H54 (cell line): ENCODE measurements at places on chromosomes 16 and 17.
A peak's percentile ranks its signal among the peaks of the same experiment; 100 is the strongest.

GRCh38 chr16:85936816-85937215, 37.9 kb downstream of the IRF8 start:
- no peak for DNase-seq

GRCh38 chr16:58160855-58161254, 31.7 kb upstream of the CFAP20 start:
- DNase-seq: no peak

- DNase-seq: no peak
Measured at GRCh38 chr16:49009204-49009603, 272.4 kb downstream of the CBLN1 start.

DNA sequence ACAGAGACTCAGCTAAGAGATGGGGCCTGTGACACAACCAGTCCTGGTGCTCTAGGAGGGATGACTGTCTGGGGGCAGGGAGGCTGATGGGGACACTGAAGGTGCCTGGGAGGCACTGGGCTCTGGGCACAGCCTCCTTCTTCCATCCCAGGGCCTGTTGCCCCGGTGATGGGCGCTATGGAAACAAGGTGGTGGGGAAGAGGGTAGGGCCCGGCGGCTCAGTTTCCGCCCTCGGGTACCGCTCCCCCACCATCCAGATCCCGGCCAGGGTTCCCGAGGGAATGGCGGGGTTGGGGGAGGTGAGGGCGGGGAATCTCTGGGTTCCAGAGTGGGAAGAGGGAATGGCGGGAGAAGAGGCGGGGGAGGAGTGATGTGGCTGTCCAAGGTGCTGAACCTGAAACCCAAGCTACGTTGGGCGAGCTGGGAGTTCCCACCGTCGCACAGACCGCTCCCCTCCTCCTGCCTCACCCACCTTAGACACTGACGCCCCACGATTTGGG, 981 bp downstream of the KCNH4 start:
- no peak for DNase-seq

DNA sequence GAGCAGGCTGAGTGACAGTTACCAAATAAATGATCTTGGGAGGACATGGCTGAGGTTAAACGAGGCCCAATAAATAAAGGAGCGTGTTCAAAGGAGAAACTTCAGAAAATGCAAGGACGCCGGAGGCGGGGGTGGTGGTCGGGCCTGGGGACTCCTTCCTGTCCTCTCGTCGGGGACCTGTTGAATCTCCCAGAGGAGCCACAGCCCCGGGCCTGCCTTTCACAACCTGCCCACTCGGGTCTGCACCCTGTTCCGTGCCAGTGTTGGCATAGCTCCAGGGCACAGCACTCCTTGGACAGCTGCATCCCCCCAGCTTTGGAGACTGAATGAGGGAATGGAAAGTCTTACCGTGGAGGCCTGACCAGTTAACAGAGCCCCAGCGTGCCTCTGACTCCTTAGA, 8.1 kb upstream of the TBX4 start:
- DNase-seq: no peak

GRCh38 chr17:82213251-82214011, 789 bp upstream of the CCDC57 start:
- DNase-seq: peak; percentile 86

DNA sequence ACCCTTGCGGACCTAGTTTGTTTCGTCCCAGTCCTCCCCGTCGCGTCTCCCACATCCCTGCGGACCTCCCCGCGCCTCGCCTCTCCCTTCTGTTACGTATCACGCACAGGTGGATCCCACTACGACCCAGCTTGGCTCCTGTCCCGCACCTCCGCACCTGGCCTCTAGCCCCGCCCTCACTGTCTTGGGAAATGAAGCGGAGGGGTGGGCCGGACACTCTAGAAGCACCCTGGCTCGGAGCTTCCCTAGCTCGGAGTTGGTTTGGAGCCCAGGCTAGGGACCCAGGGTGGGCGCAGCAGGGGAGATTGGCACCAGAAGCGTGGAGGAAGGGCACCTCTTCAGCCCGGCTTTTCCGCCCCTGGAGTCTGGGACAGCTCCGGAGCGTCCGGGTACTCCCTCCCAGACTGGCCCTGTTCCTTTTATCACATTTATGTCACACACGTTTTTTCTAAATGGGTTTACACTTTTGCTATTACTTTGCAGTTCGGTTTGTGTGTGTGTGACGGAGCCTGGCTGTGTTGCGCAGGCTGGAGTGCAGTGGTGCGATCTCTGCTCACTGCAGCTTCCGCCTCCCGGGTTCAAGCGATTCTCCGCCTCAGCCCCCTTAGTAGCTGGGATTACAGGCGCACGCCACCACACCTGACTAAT, 1.4 kb upstream of the CEMP1 start:
- DNase-seq: no peak

- DNase-seq: no peak
Measured at GRCh38 chr16:19817122-19817521, 67.5 kb downstream of the GPRC5B start.

GRCh38 chr16:10668322-10669045, 26.2 kb downstream of the TEKT5 start:
- peak; percentile 35 for DNase-seq

DNA sequence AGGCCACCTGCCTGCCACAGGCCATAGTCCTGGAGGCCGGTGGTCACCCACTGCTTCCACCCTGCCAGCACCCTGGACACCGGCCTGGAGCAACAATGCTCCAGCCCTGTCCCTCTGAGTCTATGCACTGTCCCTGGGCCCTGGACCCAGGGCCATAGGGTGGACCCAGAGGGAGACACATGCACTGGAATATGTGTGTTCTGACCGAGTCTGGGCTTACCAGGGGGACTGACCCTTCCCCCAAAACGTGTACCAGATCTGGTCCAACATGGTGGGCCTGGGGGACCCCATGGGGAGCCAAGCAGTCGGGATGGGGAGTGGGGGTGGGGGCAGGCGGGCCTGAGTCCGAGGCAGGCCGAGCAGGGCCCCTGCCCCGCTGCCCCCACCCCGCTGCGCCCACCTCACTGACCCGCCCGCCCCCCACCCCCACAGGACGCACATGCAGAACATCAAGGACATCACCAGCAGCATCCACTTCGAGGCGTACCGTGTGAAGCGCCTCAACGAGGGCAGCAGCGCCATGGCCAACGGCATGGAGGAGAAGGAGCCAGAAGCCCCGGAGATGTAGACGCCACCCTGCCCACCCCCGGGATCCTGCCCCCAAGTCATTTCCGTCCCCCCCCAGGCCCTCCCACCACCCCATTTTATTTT, 357.4 kb downstream of the SEC14L1 start:
- DNase-seq: no peak

- DNase-seq: no peak
Measured at GRCh38 chr17:73029991-73030390, 62.5 kb downstream of the SLC39A11 start.

- DNase-seq: no peak
Measured at GRCh38 chr17:44376779-44377178, 12.7 kb downstream of the ITGA2B start.

DNA sequence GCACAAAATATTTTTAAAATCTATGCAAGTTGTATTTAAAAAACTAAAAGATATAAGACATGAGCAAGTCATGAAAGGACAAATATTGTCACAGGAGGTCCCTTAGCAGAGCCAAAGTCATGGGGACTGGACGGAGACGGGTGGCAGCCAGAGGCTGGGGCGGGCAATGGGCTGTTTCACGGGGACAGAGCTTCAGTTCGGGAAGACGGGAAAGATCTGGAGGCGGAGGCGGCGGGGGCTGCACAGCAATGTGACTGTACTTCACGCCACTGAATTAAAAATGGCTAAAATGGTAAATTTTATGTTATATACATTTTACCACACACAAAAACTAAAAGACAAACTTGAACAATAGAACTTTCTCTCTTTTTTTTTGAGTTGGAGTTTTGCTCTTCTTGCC, 60.0 kb upstream of the METRNL start:
- no peak for DNase-seq

DNA sequence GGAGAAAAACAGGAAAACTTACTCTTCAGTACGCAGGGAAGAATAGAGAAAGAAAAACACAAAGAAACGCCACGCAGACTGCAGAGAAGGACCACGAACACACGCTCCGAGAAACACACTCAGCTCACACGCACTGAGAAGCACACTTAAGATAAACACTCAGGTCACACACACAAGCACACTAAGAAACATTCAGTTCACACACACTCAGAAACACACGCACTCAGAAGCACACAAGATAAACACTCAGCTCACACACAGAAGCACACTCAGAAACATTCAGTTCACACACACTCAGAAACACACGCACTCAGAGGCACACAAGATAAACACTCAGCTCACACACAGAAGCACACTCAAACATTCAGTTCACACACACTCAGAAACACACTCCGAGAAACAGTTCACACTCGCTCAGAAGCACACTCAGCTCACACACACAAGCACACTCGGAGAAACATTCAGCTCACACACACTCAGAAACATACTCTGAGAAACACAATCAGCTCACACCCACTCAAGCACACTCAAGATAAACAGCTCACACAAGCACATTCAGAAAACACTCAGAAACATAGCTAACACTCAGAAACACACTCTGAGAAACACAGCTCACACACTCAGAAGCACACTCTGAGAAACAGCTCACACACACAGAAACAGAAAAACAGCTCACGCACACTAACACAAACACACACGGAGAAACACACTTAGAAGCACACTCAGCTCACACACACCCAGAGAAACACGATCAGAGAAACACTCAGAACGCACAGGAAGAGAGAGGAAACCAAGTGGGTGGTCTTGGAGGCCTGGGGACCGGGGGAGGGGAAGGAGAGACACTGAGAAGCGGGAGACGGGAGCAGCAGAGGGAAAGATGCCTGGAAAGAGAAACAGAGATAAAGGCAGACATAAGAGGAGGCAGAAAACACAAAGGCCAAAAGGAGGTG, 908 bp downstream of the TMEM98 start:
- no peak for DNase-seq

DNA sequence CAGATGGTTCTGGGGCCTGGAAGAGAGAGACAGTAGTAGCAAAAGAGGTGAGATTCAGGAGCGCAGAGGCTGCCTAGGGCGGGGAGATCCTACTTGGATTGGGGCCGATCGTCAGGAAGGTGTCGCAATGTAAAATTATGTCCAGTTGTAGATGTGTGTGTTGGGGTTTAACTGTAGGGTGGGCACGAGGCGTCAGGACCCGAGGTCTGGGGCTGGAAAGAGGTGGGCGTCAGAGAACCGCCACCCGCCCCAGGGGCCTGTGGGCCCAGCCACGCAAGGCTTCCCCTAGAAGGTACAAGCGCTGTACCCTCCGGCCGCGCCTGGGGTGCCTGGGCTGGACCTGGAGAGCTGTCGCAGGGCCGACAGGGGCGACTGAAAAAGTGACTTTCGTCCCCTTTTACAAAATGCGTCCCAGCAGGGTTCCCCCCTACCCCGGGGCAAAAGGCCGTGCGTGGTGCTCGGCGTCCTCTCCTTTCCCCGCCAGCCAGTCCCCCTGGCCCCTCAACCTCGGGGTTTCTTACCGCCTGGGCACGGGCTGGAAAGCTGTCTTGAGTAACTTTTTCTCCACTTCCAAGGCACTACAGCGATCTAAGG, 2.8 kb downstream of the IRX3 start:
- no peak for DNase-seq

DNA sequence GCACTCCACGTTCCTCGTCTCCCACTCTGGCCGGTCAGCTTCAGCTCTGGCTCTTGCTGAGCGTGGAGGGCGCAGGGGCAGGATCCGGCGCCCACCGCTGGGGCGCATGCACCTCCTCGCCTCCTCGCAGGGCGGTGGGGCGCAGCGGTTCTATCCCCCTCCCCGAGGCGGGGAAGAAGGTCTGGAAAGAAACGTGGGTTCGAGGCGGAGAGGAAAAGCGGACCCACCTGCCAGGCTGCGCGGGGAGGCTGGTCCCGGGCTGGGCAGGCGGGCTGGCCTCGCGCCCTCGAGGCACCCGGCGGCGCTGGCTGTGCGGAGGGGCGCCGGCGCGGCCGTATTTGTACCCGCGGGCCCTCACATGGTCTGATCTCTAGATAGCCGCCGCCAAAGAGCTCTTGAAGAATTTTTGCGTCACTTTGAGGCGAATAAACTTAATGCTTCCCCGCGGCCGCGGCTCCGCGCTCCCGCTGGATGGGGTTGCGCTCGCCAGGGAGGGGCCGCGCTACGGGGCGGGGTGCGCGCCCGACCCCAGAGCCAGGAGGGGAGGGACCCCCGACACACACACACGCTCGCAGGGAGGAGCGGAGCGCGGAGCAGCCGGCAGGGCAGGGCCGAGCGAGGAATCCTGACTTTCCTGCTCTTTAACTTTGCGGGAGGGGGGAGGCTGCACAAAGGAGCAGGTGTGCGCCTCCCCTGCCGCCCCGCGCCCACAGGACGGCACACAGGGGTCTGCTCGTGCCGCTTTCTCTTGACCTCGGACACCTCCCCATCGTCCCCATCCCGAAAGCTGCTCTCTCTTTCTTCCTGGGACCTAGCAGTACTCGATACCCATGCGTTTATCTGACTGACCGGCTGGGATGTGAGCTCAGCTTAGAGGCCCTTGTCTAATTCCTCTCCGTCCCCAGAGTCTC, at the start of gene SLC6A4:
TSS of gene SLC6A4 (minus strand) at position 312 of the 911 bp plus-strand sequence. CDS start 13,739 bp downstream, outside the sequence.
- no peak for DNase-seq

- DNase-seq: no peak
Measured at GRCh38 chr17:20299013-20299412, 168.3 kb downstream of the LGALS9B start.

- DNase-seq: no peak
Measured at GRCh38 chr16:88769617-88770460, 15.2 kb downstream of the PIEZO1 start.

GRCh38 chr17:28426081-28426519, 20.1 kb upstream of the SLC46A1 start:
- DNase-seq: peak; percentile 29

- DNase-seq: no peak
Measured at GRCh38 chr16:73399486-73399885, 351.6 kb upstream of the ZFHX3 start.

DNA sequence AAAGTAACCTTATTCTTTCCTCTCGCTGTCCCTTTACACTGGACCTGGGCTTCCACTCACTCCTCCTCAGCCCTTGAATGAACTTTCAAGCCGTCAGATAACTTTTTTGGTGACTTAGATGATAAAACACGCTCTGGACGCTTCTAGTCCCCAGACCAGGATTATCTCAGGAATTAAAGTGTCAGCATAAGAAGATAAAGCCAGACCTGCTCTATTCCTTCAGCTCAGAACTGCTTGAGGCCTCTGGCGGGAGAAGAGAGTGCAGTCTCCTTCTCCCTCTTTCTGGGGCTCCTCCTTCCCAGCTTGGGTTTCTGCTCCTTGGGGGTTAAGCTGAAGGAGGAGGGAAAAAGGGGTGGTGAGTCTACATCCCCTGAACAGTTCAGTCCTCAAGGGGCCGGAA, 6.6 kb downstream of the LPO start:
- no peak for DNase-seq

DNA sequence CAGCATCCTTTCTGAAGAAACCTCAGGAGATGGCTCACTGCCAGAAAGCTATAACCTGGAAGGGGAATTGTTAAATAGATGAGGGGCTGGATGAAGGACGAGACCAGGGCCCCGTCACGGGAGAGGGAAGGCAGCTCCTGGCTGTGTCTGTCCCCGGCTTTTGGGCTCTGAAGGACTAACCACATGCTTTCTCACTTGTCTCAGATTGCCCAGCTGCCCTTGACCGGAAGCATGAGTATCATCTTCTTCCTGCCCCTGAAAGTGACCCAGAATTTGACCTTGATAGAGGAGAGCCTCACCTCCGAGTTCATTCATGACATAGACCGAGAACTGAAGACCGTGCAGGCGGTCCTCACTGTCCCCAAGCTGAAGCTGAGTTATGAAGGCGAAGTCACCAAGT, 14.5 kb downstream of the SERPINF1 start:
- no peak for DNase-seq
